ENCODE measurements at places on chromosomes 11 and 22.

- DNase-seq: no peak
Observed at GRCh38 chr11:79097246-79097875, 343.5 kb downstream of the TENM4 start.

DNA sequence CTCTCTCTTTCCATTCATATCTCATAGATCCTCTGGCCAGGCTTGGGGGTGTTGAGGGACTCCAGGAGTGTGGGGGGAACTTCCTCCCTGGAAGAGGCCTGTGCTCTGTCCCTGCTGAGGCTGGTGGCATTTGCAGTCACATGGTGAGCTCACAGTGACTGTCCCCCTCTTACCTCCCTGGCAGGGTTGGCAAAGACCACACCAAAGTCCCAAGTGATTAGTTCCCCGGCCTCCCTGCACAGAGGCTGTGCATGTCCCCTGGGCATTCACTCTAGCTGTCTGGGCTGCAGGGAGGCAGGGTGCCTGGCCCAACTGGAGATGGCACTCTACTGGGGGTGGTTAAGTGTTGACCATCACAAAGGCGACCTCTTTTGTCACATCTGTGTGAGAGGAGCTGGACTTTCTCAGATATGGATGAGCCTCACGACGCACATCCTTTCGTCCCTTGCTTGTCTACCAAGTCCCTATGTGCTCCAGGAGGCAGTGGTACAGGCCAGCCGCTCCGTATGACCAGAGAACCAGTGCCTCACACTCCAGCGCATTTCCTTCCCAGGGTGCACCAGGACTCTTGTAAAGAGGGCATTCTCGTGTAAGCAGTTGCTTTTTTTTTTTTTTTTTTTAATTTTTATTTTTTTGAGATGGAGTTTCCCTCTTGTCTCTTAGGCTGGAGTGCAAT, 8.8 kb downstream of the TANGO2 start:
- DNase-seq: no peak

- DNase-seq: no peak
Observed at GRCh38 chr22:35754761-35755160, 37.1 kb downstream of the APOL5 start.

- peak; percentile 52 for DNase-seq
Observed at GRCh38 chr11:34899633-34900016, 16.6 kb downstream of the APIP start.

DNA sequence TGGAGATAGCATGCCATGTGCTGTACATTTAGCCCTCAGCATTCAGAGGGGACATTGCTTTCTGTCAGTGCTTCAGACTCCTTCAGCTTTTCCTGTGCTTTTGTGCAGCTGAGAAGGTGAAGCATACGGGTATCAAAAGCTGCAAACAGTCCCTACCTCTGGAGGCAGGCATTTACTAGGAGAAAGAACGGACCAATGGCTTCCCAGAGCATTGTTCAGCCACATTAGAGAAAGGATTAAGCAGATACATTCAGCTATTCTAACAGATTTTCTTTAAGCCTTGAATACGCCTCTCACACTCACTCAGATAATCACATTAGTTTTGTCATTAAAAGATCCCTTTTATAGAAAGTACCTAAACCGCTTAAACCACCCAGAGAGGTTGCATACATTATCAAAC, 80.7 kb upstream of the FAM181B start:
- no peak for DNase-seq

DNA sequence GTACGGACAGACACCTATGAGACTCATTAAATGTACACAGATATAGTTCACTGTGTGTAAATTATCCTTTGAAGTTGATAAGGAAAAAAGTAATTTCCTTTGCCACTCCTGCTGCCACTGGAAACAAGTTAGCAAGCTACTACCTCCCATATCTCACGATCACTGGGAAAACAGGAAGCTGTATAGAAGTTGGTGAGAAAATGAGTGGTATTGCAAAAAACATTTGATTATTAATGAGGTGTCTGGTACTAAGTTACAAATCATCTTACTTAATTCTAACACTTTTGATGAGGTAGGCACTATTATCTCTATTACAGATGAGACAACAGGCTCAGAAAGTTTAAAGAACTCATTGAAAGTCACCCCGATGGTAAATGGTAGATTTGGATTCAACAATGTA, 68.5 kb downstream of the GAB2 start:
- DNase-seq: no peak

- DNase-seq: no peak
Observed at GRCh38 chr11:120964857-120965256, 59.0 kb upstream of the TBCEL start.

DNA sequence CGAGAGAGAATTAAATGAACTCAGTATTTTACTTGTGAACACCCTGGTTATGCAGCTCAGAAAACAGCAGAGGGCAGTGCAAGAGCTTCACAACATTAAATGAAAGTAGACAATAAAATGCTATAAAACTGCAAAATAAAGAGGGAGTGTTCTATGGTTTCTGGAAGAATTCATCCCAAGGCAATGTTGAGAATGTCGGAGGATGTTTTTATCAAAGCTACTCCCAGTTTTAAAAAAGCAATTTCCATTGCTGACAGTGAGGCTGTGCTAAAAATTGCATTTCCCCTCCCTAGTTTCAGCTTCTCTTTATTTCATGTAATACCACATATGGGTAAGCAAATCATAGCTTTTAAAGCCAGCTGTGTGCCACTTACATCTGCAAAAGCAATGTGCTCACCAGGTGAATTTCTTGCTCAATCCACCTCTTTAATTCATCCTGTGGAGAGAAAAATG, 296.8 kb downstream of the RAB38 start:
- peak; percentile 45 for DNase-seq

DNA sequence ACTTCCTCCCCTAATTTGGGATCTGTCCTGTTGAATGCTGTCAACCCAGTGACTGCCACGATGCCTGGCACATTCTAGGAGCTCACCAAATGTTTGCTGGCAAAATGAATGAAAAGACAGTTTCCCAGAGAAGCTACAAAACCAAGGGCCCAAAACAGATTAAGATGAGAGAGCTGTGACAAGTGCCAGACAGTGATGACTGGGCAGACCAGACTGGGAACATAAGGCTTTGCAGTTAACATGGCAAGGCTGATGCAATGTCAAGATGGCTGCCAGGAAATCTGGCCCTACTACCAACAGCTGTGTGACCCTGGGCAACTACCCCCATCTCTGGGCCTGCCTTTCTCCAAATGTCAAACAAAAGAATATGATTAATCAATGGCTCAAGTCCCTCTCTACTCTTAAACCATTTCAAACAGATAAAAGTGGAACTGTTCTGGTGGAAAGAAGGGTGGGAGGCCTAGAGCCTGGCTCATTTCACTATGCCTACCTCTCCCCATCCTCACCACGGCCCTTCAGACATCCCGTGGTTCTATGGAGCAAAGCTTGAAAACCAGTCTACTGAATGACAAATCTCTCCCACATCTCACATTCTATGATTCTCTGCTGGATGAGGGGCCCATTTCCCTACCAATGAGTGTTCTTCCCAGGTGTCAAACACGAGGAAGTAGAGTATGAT, 12.8 kb downstream of the AP1B1 start:
- DNase-seq: no peak

GRCh38 chr11:1193326-1194230, 29.3 kb upstream of the MUC5B start:
- DNase-seq: peak; percentile 75

GRCh38 chr22:49460592-49461281, 366.9 kb downstream of the BRD1 start:
- DNase-seq: no peak

- peak; percentile 76 for DNase-seq
Observed at GRCh38 chr22:25564320-25564978, at the start of gene GRK3. GRK3 (plus strand) TSS chr22:25564675; CDS start chr22:25565041, 366 bp downstream.

DNA sequence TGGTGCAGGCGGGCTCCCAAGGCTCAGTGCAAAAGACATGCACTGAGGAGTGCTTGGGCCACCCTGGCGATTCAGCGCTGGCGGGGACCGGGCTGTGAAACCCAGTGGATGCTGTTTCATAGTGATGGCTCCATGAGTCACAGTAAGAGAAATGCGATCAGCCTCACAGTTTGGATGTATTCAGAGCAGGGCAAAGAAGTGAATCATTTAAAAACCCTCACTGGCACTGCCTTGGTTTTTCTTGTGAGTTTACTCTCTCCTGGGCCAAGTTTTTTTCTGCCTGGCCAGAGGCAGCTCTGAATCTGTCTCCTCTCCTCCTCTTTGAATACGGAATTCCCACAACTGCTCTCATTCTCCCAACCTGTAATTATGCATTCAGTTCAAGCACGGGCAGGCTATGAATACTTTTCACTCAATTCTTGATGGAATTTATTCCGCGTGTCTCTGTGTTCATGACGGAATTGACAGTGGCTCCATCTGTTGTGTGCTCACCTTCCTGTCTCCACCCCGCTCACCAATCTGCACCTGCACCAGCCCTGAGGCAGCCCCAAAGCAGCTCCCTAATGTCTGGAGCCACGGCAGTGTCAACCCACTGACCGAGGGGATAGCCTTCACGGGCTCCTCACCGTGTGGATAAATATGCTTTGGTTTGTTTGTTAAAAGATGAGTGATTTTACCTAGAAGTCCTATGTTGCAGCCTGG, 14.9 kb downstream of the ADAMTS8 start:
- no peak for DNase-seq

DNA sequence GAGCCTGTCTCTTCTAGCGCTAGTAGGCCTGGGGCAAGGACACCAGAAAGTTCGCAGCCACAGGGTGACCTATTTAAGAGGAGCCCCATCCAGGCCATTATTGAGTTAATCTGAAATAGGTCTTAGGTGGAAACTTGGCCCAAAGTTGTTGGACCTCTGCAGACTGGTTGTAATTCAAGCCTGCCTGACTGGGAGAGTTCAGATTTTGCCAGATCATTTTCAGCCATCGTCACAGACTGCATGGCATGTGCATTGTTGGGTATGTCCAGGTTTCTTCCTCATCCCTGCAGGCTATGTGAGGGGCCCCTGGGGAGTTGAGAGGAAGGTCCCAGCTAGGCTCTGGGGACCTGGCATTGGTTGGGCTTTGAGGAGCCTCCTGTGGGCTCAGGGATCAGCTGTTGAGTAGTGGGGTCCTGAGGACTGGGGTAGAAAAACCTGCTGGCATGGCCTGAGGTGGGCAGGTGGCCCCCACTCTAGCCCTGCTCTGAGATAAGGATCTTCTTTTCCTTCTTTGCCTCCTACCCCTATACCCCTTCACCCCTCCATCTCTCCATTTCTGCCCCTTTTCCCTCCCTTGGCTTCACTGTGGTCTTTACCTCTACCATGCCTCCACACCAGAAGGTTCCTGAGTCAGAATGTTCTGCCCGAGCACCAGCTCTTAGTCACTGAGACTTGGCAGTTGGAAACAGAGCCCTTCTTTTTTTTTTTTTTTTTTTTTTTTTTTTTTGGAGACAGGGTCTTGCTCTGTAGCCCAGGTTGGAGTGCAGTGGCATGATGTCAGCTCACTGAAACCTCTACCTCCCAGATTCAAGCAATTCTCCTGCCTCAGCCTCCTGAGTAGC, 112.7 kb downstream of the MORC2 start:
- no peak for DNase-seq

- DNase-seq: no peak
Observed at GRCh38 chr22:42190274-42190673, 59.7 kb upstream of the CYP2D6 start.

- DNase-seq: no peak
Observed at GRCh38 chr22:28297504-28297903, 378.4 kb upstream of the PITPNB start.

GRCh38 chr11:3613998-3614741, 27.6 kb downstream of the ART5 start:
- no peak for DNase-seq

- no peak for DNase-seq
Observed at GRCh38 chr22:26552466-26552865, 37.5 kb downstream of the TPST2 start.

GRCh38 chr11:115126515-115127208, 377.6 kb downstream of the CADM1 start:
- no peak for DNase-seq

- DNase-seq: peak; percentile 75
Observed at GRCh38 chr11:130131961-130132850, 27.4 kb upstream of the ST14 start.

- DNase-seq: peak; percentile 36
Observed at GRCh38 chr11:13834463-13834862, 128.1 kb upstream of the SPON1 start.

- DNase-seq: no peak
Observed at GRCh38 chr11:126404367-126404766, 48.9 kb downstream of the ST3GAL4 start.

GRCh38 chr11:61113201-61113600, 10.9 kb downstream of the CD5 start:
- no peak for DNase-seq

- no peak for DNase-seq
Observed at GRCh38 chr11:110488446-110488845, 58.7 kb downstream of the FDX1 start.

DNA sequence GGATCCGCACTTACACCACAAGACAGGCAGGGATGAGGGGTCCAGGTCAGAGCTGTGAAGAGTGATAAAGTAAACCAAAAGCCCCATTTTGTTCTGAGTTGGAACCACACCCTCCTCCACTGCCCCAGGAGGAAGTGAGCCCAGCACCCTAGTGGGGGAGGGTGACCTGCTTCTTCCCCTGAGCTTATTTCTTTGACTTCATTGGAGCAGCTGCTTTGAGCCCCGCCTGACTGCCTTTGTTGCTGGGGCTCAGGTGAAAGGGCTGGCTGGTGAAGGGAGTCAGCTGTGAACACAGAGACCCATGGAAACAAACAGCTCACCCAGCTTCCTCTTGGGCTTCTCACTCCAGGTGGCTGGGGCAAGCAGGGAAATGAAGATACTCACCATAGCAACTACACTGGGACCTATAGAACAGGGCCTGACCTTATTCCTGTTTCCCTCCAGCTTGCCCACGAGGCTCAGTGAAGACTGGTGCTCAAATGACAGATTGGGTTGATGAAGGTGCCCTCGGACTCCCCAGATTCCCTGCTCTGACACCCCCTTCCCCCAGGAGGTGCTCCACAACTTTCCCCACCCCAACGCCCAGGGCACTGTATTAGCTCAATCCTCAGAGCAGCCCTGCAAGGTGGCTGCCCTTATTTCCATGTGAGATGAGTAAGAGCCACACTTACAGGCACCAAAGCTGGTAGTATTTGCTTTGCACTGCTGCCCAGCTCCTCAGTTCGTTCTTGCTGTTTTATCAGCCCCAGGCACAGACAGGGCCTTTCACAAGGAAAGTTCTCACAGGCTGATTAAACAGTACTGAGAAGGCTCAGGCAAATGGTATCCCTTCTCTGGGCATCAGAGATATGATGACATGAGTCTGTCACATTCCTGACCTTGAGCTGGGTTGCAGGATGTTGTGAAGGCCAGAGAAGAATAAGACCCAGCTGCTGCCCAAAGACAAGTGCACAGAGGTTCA, 2.4 kb downstream of the UCP2 start:
- DNase-seq: peak; percentile 52

GRCh38 chr22:50544746-50545253, 899 bp upstream of the KLHDC7B start:
- DNase-seq: no peak

- DNase-seq: no peak
Observed at GRCh38 chr11:114156131-114156581, 96.6 kb downstream of the ZBTB16 start.
